Stimulated activated CD8-positive, alpha-beta memory T cell treated with anti-CD3 and anti-CD28 coated beads, Interleukin-7, amount 100 ng/mL, for 24 hours (primary cell): ENCODE measurements at places on chromosomes 1 and 21.

DNA sequence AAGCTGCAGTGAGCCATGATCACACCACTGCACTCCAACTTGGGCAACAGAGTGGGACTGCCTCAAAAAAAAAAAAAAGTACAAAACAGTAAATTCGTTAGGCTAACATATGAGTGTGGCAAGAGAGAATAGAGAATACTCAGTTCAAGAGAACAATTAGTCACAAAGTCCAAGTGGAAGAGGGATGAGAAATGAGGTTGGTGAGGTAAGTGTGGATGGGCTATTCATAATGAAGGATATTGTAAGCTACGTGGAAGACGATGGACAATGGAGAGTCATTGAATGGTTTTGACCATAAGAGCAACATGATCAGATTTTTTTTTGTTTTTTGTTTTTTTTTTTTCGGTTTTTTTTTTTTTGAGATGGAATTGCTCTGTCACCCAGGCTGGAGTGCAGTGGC is 34.8 kb downstream of the WDTC1 start:
- no peak for DNase-seq

GRCh38 chr1:226635456-226635941 is 86.9 kb downstream of the STUM start:
- DNase-seq = no peak

DNA sequence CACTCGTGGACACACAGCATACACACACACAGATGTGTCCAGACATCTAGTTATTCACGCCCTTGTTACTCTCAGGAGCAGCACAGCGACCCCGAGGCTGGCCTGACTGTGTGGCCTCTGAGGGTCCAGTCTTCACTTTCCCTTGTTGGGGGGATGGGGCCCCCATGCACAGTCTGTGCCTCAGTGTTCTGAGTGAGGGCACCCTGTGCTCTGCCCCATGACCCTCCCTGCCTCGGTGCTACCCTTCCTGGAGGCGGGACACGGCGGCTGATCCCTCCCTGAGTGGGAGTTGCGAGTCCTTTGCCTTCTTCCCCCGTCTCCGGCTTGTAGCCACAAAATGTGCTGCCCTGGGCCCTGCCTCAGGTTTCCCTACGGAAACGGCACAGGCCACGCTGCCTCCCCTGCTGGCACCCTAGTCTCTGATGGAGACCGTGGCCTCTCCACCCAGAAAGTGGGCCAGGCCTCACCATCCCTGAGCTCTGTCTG is 8.6 kb downstream of the CSTB start:
- DNase-seq = no peak

- no peak for DNase-seq
These were observed 2.4 kb downstream of the ATP2B4 start for GRCh38 chr1:203629016-203629506.

DNA sequence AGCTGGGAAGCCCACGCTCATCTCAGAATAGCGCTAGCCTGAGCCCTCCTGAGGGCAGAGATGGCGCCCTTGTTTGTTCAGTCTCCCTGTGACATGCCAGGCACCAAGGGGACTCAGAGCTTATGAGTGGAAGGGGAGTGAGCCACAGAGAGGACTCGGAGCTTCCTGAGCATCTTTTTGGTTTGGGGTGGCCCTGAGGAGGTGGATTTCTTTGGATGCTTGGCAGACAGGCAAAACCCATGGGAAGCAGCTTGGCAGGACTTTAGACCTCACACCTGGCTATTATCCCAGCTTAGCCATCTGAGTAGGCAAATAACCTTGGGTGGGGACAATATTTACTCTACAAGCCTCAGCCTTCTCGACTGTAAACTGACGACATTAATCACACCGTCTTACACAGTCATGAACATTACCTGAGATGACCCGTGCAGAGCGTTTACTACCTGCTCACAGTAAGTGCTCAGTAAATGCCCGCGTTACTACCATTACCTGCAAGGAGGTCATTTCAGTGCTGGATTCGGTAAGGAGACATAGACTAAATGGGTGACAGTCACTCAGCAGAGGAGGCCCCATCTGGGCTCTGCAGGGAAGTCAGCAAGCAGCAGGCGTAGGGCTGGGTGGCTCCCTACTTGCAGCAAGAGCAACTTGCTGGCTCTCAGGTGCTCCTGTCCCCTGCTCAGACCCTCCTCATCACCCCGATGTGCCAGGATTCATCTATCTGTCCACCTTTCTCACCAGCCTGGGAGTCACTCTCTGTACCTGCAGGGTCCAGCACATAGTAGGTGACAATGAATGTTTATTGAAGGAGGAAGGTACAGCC is 54.9 kb downstream of the KLHDC7A start:
- DNase-seq = no peak

- no peak for DNase-seq
These were observed 39.7 kb downstream of the MATN1 start for GRCh38 chr1:30683699-30684098.

- no peak for DNase-seq
These were observed 110.5 kb upstream of the USH2A start for GRCh38 chr1:216533776-216534175.

- no peak for DNase-seq
These were observed at the start of gene L1TD1 for GRCh38 chr1:62194651-62195544. Gene L1TD1 (plus strand): TSS chr1:62194849. CDS start chr1:62206629, 11,780 bp downstream.
